Esophagus squamous epithelium (tissue), 5 donors: ENCODE measurements at places on chromosomes 1 and 21.

DNA sequence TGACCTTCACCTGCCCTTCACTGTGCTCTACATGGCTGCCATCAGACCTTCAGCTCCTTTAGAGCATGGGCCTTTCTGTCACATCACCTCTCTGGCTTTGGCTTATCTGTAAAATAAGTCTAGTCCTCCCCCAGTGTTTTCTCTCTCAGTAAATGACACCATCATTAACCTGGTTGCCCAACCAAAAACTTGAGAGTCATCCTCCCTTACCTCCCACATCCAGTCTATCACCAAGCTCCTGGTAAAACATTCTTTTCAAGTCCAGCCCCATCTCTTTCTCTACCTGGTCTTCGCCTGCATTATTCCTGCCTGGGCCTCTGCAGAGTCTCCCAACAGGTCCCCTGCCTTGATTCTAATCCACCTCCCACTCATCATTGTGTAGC lies 13.1 kb downstream of the SLC26A9 start:
- DNase-seq = no peak

GRCh38 chr1:163427279-163427678 lies 105.5 kb downstream of the NUF2 start:
- DNase-seq = no peak

GRCh38 chr1:55062801-55063576 lies 23.6 kb downstream of the PCSK9 start:
- no peak for DNase-seq

GRCh38 chr1:33454646-33455282 lies 17.7 kb upstream of the ZSCAN20 start:
- DNase-seq = no peak

GRCh38 chr1:185328255-185328654 lies 11.2 kb upstream of the IVNS1ABP start:
- no peak for DNase-seq

DNA sequence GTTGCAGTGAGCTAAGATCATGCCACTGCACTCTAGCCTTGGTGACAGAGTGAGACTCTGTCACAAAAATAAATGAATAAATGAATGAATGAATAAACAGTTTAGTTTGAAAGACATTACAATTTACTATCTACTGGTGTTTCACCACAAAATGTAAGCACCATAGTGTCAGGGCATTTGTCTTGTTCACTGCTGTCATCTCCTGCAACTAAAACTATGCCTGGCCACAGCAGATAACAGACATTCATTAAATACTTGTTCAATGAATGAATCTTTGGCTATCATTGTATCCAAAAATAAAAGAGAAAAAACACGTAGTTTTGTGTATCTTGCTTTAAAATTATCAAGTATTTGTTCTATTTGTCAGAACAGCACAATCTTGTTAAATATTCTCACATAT lies 32.5 kb downstream of the SASS6 start:
- no peak for DNase-seq
